ACHN (cell line): ENCODE measurements at places on chromosomes 3 and 15.
A peak's percentile ranks its signal among the peaks of the same experiment; 100 is the strongest.

- DNase-seq: no peak
These were observed 162.5 kb downstream of the FNDC3B start for GRCh38 chr3:172201870-172202236.

GRCh38 chr3:77746892-77747291, 707.0 kb downstream of the ROBO2 start:
- no peak for DNase-seq

DNA sequence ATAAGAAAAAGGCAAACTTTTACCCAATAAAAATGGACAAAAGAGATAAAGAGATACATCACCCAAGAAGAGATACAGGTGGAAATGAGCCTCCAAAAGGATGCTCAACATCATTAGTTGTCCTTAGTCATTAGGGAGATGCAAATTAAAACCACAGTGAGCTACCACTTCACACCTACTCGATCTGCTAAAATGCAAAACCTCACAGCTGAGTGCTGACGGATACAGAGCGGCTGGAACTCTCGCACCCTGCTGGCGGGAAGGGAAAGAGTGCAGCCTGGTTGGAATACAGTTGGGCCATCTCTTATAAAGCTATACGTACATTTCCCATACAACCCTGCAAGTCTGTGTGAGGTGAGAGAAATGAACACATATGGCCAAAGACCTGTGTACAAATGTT, 78.5 kb upstream of the PRR20G start:
- no peak for DNase-seq

DNA sequence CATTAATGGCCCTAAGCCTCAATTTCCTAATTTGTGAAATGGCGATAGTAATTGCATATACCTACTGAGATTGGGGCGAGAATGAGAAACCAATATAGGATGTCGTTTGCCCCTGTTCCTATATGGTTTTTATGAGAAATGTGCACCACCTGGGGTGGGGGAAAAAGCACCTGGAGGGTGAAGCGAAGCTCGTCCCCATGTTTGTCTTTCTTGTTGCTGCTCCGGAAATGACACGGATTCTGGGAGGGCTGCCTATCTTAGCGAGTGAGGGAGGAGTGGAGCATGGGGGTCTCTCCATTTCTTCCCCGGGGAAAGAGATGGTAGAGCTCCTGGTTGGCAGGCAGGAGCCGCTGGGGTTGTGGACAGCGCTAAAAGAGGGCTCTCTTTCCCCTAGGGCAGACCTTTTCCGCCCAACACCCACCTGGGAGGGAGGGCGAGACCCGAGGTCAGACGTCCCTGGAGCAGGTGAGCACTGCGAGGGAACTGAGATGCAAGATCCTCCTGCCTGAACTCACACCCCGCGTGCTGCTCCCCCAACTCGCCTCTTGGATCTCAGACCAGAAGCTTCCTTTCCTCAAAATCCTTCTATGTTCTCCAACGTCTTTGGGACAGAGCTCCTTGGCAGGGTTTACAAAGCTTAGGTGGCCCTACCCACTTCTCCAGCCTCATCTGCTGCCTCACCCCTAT, 5.6 kb upstream of the BAHD1 start:
- no peak for DNase-seq

DNA sequence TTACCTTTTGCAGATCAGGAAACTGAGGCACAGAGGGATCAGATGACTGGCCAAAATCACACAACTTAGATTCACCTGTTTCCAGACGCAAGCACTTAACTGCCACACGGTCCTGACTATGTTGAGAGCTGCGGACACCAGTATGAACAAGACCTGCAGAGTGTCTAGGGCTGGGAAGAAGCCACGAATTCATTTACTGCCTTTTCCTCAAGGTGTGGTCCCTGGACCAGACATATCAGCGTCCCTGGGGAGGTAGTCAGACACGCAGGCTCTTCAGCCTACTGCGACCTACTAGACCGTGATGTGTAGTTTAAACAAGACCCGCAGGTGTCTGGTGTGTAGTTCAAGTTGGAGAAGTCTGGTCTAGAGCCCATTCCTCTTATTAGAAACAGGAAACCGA, 541 bp upstream of the SLC6A11 start:
- DNase-seq: no peak

DNA sequence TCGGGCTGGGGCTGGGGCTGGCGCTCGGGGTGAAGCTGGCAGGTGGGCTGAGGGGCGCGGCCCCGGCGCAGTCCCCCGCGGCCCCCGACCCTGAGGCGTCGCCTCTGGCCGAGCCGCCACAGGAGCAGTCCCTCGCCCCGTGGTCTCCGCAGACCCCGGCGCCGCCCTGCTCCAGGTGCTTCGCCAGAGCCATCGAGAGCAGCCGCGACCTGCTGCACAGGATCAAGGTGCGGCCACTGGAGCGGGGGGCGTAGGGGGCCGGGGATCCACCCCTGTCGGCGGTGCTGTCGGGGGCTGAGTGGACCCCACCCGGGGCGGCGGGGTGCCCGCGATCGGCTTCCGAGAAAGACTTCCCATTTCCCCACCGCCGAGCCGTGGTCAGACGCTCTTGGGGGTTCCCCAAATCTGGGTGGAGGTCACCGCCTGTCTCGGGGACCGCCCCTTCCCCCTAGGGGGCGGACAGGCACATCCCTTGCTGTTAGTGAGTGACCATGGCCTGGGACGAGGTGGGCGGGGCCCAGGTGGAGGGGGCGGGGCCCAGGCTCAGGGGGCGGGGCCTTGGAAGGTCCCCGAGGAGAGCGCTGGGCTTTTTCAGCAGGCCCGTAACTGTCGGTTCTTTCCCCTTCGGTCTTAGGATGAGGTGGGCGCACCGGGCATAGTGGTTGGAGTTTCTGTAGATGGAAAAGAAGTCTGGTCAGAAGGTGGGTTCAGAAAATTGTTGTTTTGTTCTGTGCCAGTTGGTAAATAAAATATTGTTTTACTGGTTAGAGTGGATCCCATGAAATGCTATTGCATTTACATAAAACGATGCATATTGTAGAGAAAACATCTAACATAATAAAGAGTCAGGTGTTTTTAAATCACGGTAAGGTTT, 578 bp downstream of the LACTB start:
- DNase-seq: peak; percentile 71

DNA sequence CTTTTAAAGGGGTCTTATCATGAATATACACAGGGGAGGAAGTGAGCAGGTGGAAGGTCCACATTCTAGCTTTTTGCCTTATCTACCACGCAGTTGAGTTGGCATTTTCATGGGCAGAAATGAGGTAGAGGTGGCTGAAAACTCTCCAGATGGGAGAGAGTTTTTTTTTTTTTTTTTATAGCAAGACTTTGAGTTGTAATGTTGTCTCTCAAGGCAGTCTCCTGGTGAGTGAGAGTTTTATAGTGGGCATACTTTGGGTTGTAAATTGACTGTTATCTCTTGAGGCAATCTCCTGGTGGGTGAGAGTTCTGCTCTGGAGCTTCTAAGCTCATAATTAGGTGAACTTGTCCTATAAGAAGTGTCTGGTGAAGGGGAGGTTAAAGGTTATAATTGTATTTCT, 191.7 kb upstream of the NAALADL2 start:
- no peak for DNase-seq

DNA sequence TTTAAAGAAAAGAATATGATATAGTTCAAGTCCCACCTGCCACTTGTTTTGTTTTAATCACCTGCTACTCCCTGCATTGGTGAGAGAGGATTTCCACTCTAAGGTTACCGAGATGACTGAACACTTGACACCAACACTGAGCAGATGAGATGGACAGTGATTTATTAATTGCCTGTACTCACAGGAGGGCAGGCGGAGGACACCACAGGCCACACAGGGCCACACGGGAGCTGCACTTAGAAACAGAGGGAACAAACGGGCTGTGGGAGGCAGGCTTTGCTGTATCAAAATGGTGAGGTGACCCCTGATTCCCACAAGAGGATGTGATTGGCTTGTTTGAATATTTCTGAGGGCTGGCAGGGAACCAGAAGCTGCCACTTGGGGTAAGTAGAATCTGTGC, 10.8 kb downstream of the MINAR1 start:
- no peak for DNase-seq

DNA sequence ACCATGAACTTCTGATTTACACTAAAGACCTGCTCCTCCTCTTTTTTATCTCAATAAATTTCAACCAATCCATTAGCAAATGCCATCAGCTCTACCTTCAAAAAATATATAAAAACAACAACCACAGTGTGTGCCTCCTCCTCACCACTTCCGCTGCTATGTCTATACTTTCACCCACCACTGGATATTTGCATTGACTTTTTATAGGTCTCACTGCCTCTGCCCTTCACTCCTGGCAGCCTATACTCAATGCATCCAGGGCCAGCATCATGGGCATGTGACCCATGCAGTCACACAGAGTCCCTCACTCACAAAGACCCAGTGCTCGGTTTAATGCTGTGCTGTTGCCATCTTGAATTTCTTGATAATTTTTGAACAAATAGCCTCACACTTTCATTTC, 53.5 kb upstream of the CCDC54 start:
- no peak for DNase-seq

DNA sequence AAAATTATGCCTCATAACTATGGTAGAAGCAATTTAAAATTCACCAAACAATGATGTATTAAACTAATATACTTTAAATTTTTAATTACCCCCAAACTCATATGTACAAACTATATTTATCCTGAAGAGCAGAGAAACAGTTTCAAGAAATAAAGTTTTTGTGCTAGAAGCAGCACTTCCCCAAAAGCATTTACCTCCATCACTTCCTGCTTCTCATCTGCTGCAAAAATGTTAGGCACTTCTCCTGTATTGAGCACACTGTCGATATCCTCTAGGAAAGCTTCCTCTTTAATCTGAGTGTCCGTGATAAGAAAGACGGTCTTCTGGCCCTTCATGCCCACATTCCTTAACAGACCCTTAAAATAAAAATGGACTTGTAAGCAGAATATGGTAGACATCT, 101.5 kb upstream of the ASB14 start:
- DNase-seq: no peak

GRCh38 chr3:170080605-170081004, 42.8 kb downstream of the GPR160 start:
- DNase-seq: no peak

- no peak for DNase-seq
These were observed 35.0 kb upstream of the CFAP161 start for GRCh38 chr15:81098861-81099651.

DNA sequence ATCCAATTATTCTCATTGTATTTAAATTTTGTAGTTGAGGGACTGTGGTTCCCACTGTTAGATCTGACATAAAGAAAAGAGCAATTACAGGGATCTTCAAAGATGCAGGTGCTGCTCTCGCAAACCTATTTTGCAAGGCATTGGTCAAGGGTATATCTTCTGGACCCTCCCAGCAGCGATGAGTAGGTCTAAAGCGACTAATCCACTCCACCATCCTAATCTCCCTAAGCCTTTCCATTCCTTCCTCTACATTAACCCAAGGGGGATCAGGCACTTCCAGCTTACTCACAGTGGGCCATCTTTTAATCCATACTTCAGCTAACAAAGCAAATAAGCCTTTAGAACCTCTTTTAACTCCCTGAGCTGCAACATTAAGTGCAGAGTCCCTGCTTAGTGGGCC, 37.0 kb upstream of the CPOX start:
- no peak for DNase-seq

DNA sequence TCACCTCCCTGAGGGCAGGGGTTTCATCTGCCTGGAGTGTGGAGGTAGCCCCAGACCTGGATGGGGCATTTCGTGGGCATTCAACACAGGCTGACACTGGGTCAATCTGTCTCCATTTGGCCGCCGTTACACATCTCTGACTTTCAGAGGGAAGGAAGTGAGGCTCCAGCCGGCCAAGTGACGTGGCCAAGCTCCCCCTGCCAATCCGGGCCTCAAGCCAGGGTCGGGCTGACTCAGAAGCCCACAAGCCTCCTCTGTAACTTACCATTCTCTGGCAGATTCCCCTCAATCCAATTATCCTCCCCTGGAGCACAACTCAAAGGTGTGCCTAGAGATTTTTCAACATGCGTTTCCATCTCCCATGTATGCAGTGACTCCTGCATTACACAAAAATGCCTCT, 227.6 kb downstream of the KLF13 start:
- peak; percentile 39 for DNase-seq

DNA sequence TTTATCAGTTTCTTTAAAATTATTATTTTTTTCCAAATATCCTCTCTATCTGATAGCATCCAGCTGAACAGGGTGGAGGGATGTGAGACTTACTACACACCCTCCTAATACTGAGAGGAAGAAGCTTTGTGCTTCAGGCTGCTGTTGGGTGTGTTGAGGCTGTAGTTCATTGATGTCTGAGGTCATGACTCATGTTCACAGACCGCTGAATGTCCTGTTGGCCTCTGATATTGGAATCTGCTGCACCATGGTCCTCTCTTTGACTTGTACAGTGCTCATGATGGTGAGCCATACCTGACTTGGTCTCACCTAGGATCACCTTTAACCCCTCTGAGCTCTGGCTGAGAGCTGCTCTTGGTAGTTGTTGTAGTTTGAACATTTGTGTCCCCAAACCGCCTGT, 302.9 kb downstream of the SATB1 start:
- DNase-seq: no peak

- DNase-seq: no peak
These were observed 14.8 kb downstream of the ABCF3 start for GRCh38 chr3:184200825-184201224.

DNA sequence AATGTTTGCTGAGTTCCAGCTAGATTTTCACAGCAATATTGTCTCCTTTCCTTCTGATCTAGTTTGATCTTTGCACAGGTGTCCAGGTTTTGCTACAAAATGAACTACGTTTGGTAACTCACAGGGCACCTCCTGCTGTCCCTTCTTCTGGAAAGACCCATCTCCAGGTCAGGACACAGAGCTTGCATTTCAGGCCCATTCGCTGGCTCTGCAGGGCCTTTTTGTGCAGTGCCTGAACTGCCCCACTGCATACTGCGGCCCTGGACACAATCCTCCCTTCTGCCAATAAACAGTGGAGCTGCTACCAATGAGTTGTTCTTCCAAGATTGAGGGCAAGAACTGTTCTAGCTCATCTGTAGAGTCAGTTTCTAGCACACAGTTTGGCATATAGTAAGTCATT, 50.7 kb upstream of the BDH1 start:
- DNase-seq: no peak

DNA sequence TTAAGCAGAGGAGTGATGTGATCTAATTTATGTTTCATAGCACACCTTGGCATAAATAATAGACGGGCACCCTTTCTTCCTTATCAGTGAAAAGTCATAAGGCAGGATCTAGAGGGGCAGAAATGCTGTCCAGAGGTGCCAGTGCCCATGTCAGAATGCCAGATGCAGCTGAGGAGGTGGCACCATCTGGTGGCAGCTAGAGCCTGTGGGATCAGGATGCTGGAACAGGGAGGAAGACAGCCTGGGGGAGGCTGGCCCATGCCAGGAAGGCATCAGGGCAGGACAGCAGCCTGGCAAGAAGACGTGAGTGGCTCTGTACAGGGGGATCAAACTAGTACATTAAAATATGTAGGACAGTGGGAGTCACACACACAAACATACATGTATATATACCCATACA, 16.5 kb downstream of the MYH15 start:
- DNase-seq: peak; percentile 39

- DNase-seq: no peak
These were observed 232.4 kb downstream of the NAALADL2 start for GRCh38 chr3:175091426-175092114.
